ENCODE measurements at places on chromosomes 7 and 10. TPM values are rescaled to one million over a fixed set of nuclear protein-coding genes. Genes with fewer than 3 reads are reported as not detected.

- DNase-seq = no peak
Measured at GRCh38 chr10:131312478-131312836, 936 bp upstream of the TCERG1L start.

GRCh38 chr7:30322271-30323005 lies 38.0 kb downstream of the ZNRF2 start:
- no peak for DNase-seq

- no peak for DNase-seq
Measured at GRCh38 chr10:37535459-37536246, 321.8 kb downstream of the ZNF248 start.

DNA sequence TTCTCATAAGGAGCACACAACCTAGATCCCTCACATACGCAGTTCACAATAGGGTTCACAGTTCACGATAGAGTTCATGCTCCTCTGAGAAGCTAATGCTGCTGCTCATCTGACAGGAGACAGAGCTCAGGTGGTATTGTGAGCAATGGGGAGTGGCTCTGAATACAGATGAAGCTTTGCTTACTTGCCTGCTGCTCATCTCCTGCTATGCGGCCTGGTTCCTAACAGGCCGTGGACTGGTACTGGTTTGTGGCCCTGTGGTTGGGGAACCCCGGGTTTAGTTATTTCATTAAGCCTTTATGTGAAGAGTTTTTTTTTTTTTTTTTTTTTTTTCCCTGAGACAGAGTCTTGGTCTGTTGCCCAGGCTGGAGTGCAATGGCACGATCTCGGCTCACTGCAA lies 19.4 kb downstream of the SLK start:
- DNase-seq = no peak

DNA sequence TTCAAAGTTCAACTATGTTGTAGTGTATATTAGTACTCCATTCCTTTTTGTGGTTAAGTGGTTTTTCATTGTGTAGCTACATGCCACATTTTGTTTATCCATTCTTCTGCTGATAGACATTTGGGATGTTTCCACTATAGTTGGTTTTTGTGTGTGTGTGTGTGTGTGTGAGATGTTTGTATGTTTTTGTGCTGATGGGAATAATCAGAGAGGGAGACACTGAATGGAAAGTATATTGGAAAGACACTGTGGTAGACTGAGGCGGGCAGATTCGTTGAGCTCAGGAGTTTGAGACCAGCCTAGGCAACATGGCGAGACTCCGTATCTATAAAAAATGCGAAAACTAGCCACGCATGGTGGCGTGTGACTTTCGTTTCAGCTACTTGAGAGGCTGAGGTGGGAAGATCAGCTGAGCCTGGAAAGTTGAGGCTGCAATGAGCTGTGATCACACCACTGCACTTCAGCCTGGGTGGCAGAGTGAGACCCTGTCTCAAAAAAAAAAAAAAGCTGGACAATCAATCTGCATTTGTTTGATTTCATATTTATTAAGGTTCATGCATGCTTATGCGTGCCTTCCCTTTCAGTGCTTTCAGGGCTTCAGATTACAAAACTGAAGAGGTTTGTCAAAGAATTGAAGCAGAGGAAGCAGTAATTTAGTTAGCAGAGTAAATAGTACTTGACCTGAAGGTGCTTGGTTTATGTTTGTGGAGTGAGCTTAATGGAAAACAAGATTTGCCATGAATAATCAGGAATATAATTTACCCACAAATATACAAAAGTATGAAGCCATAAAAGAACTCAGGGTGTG lies 14.7 kb downstream of the SEC24C start:
- DNase-seq = no peak

DNA sequence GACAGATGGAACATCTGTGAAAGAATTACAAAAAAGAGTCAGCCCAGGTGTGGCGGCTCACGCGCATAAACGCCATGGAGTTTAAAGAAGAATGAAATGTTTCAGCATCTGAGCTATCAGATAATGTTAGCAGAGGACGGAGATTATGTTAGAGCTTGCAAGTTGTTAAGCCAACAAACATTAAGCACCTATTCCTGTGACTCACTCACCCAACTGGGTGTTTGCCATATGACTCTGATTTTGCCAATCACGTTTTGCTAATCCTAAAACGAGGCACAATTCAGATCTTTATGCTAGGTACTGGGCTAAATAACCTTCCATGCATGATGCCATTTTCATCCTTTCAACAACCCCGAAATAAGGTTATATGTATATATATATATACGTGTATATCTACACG lies 29.0 kb upstream of the CCNY start:
- DNase-seq = no peak

DNA sequence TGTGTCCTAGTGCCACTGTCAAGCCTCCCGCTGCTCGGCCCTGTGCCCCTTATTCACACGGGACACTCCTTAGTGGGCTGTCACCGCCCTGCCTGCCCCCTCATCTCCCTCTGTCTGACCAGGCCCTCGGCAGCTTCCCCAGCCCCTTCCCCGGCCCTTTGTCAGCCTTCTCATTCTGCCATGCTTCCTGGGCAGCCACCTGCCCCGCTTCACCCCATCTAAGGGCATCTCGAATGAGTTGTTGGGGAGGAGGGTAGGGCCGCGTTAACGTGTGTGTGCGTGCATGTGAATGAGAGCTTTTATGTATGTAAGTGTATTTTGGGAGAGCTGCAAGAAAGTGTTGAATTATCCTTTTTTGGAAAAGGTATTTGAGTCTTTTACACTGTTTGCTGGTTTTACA lies 49.7 kb downstream of the GTF2I start:
- DNase-seq = no peak

DNA sequence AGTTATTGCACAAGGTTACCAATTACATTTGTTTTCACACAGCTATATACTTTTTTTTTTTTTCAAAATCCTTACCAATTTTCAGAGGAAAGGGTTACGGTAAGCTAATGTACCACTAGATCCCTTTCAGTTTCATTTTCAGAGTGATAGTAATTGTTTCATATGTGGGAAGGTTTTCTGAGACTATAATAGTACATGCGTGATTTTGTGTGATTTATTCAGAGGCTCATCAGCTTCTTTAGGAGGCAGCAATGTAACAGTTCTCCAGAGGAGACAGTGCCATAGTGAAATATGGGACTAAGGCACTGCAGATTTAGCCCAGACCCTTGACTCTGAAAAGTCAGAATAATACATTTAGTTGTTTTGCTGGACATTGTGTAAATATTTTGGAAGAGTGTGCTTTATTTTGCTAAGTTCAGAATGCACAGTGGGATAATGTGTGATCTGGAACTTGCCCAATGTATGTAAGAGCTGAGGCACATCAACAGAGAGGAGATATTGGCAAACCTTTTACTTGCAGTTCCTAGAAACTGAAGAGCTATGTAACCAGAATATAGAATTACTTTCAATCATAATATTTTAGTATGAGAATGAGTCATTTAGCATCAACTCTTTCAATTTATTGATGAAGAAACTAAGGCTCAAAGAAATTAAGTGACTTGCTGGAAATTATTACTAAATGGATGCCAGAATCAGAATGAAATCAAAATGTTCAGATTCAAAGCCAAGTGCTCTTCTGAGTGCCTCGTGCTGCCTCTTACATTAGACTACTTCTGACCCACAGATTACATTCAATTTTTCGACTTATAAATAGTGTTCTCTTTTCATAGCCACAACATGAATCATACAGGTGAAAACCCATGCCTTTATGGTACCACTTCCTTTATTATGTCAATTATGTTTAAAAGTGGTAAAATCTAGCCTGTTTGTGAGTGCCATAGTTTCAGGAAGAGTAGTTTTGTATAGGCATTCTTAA lies 207.7 kb upstream of the TEX47 start:
- DNase-seq = no peak

DNA sequence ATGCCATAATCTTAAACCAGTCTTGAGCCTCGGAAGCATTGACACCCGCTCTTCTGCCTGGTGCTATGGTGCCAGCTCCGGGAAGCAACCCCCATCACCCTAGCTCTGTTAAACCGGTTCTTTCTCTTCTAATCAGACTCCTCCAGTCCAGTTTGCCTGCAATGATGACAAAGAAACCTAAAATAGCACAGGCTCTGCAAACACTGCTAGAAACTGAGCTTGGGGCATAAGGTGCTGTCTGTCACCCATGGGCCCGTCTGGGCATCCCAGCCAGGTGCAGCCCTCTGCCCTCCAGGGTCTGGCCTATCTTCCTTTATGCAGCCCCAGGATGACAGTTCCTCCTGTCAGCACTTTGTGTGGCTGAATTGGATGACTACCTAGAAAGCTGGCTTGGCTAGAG lies 14.2 kb upstream of the CAMK2G start:
- no peak for DNase-seq

GRCh38 chr7:48173313-48173712 lies 2.1 kb downstream of the ABCA13 start:
- DNase-seq = no peak

GRCh38 chr10:93799155-93799708 lies 41.5 kb downstream of the LGI1 start:
- DNase-seq = no peak

- no peak for DNase-seq
Measured at GRCh38 chr7:66877577-66878300, 43.3 kb upstream of the TMEM248 start.

- no peak for DNase-seq
Measured at GRCh38 chr10:1360011-1360557, 303.9 kb downstream of the WDR37 start.

- DNase-seq = no peak
Measured at GRCh38 chr10:17115683-17116082, 13.9 kb downstream of the CUBN start.

DNA sequence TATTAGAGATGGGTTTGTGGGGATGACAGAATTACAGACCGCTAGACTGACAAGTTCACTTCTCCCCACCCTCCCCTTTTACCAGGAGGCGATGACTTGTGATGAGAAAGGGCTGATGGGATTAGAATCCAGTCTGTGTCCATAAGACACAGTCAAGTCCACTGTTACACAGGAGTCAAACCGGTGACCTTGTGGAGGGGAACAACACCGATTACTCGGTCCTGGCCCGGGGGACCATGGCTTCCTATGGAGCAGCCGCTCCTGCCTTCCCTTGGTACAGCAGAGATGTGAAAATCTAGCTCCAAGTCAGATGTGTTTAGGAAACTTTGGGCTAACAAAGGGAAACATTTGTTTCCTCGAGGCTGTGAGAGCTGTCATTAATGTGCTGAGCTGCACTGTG lies 105.5 kb downstream of the ACTR3B start:
- no peak for DNase-seq

- no peak for DNase-seq
Measured at GRCh38 chr10:50033481-50033880, 34.3 kb upstream of the WASHC2A start.

DNA sequence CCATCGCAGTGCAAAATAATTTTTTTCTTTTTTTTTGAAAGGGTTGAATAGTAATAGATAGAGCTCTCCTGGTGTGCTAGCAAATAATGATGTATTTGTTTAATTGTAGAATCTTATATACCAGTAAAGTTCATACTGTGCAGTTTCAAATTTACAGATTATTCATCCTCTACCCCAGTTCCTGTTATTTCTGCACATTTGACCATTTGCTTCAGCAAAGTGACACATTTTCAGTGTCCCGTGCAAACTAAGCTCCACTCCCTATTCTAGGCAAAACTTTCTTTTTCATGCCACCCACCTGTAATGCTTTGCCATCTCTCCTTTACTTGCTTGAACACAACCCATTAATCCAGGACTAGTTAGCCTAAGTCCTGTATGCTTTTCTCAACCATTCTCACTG lies 43.0 kb downstream of the SHOC2 start:
- DNase-seq = no peak

GRCh38 chr7:145082366-145083161 lies 246.7 kb upstream of the TPK1 start:
- DNase-seq = no peak

- no peak for DNase-seq
Measured at GRCh38 chr7:118502235-118502634, 277.7 kb downstream of the ANKRD7 start.

DNA sequence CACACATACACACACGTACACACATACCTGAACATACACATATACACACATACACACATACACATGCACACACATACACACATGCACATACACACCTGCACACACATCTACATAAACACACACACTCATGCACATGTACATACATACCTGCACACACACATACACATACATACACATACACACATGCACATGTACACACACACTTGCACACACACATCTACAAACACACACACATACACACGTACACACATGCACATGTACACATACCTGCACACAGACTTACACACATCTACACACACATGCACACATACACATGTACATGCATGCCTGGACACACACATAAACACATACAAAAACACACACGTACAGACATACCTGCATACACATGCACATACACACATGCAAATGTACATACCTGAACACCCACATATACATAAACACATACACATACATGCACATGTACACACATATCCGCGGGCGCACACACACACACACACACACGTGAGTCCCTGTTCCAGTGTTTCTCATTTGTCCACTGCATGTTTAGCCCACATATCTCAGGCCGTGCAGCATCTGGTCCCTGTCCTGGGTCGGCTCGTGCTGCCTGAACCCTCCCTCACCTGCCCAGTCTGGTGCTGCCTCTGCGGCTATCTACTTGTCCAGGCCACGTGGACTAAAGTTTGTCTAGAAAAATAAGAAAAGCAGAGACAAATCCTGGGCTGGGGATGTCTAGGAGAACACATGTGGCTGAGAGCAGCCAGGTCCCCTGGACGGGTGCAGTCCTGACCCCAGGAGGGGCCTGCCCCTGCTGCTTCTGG lies 238.7 kb downstream of the TCERG1L start:
- DNase-seq = no peak

DNA sequence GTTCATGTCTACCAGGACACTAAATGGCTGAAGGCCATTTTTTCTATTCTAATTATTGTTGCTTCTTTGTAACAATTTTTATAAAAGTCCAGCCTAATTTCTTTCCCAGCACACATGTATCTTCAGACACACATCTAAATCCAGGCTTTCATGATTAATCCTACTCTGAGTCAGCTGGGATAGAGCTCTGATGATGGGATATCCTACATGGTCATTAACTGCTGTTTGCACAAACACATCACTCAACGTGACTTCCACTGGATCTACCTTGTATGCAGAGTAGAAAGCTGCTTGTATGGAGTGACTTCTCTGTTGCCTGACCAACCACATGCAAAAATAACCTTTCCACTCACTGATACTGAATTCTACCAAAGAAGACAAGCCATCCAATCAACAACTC lies 260.9 kb downstream of the AHR start:
- no peak for DNase-seq

- no peak for DNase-seq
Measured at GRCh38 chr10:107971973-107972372, 807.5 kb upstream of the SORCS1 start.

Gene H2AZ2
- 190 TPM for total RNA-seq

Gene TAS2R39
- total RNA-seq = not detected

Gene SOSTDC1
- total RNA-seq = 2.4 TPM

Gene SLC26A5
- 0.18 TPM for total RNA-seq

Gene SLC18A3
- total RNA-seq = 3.4 TPM

Gene ANKRD61
- total RNA-seq = not detected

Gene VPS50
- 87.3 TPM for total RNA-seq

Gene OR2A42
- total RNA-seq = 0.45 TPM

Gene FFAR4
- 0.18 TPM for total RNA-seq

Gene FAM25A
- not detected for total RNA-seq
